ENCODE measurements at places on chromosomes 13 and 19.

DNA sequence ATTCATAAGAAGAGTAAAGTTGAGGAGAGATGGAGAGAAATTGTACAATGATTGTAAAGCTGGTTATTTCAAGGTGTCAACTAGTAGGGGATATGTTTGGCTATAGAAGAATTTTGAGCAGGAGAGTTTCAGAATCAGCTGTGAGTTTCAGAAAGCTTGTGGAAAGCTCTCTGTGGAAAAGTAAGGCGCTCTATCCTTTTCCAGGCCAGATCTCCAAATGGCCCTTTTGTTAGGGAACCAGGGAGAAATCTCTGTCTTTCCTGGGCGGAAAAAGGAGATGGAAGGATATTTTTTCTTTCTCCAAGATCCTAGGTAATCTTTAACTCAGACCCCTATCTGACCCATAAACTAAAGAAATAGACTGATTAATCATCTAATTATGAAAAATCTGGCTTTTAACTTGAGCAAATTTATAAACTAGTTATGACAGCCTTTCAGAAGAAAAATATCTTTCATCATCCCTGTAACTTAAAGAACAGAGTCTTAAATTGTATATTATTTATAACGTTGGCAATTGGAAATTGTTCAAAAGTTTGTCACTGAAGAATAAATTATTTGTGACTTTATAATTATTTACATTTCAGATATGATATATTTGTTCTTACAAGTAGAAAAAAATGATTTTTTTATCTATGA lies 34.5 kb downstream of the SPRY2 start:
- no peak for DNase-seq

- no peak for DNase-seq
Measured at GRCh38 chr13:77896977-77897376, 21.7 kb downstream of the EDNRB start.

DNA sequence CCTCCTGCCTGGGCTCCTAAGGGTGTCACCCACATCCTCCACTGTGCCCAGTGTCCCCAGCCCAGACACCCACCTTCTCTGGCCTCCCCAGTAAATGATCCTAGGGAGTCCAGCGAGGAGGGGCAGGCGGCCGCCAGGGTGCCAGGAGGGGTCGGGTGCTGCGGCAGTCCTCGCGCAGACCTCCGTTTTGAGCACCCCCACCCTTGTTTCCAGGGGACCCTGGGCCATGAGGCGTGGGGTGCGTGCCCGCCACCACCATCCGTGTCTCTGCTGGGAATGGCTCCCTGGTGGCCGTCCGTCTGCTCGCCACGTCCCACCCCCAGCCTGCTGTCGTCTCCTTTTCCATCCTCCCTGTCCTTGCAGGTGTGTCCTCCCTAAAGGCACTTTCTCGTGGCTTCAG lies 133.0 kb downstream of the KDM4B start:
- no peak for DNase-seq

- no peak for DNase-seq
Measured at GRCh38 chr13:72284791-72285190, 417.8 kb upstream of the DACH1 start.

- no peak for DNase-seq
Measured at GRCh38 chr13:70666883-70667556, 558.8 kb upstream of the KLHL1 start.

DNA sequence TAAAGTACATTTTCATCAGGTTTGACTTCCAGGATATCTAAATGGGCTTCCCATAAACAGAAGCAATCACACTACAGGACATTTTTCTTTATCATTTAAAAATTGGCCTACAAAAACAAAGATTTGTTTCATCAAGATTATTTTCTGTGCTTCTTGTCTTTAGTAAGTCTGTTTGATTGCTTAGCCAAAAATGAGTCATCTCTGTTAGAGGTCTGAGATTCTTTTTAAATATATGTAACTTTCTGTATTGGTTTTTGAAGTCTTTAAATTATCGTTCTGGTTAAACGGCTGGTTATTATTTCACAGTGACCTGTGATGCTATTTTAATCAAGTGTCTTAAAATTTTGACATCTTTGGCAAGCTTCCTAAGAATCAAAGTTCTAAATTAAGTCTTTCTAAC lies 62.7 kb downstream of the SLITRK1 start:
- no peak for DNase-seq

- DNase-seq: peak; percentile 63
Measured at GRCh38 chr19:44644402-44645016, 799 bp downstream of the PVR start.

- DNase-seq: peak; percentile 20
Measured at GRCh38 chr19:3194106-3195087, 8.7 kb downstream of the NCLN start.

Measured in femur (tissue), 1 donor.